Right ventricle myocardium superior (tissue), 1 donor: ENCODE measurements at places on chromosomes 5 and 9. TPM values are rescaled to one million over a fixed set of nuclear protein-coding genes. Genes with fewer than 3 reads are reported as not detected.

DNA sequence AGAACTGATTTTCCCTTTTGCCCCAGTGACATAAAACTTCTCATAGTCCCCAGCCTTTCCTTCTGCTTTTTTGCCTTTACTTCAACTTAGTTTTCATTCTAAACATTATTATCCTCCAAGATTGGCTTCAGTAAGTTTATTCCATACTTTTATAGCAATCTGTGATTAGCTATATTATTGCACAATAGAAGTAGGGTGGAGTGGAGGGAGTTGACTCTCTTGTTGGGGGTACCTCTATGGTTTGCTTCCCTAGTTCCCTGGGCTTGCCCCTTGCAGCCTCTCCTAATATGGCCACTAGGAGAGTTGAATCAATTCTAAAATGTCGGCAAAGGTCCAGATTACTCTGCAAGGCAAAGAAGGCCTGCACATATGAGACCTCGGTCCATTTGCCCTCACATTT lies 36.4 kb upstream of the TYRP1 start:
- no peak for DNase-seq

DNA sequence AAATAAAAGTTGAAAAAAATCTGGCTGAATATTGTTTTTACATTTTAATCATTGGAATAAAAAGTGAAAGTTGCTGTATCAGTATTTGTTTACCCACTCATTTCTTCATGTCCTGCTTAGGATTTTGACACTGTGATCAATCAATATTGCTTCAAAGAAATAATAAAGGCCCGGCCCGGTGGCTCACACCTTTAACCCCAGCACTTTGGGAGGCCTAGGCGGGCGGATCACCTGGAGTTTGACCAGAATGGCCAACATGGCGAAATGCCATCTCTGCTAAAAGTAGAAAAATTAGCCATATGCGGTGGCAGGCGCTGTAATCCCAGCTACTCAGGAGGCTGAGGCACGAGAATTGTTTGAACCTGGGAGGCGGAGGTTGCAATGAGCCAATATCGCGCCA lies 93.7 kb upstream of the CTNND2 start:
- DNase-seq = no peak

- no peak for DNase-seq
Measured at GRCh38 chr9:13388157-13388556, 108.7 kb upstream of the MPDZ start.

DNA sequence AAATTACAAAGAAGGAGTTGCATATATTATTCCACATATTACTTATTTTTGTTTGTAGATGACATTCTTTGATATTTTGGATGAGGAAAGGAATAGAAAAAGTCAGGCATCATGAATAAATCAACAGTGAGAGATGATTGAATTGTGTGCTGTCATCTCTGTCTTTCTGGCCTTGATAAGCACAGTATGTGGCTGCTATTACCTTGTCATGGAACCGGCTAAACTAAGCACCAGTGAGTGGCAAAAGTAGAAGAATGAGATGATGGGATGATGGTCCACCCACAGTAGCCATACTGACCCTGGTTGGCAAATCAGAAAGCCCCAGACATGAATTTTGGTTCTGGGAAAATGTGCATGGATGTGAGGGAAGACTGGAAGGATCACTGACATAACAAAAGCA lies 361.2 kb upstream of the DMAC1 start:
- DNase-seq = no peak

DNA sequence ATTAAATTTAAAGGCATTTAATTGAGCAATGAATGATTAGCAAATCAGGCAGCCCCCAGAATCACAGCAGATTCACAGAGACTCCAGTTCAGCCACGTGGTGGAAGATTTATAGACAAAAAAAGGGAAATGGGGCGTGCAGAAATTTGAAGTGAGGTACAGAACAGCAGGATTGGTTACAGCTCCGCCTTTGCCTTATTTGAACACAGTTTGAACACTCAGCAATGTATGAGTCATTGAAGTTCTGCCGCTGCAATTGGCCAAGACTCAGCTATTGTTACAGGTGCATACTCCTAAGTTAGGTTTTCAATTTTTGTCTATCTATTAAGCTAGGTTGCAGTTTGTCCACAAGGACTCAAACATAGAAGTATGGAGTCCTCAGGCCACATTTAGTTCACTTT lies 157.7 kb upstream of the SLC12A2 start:
- DNase-seq = no peak

GRCh38 chr9:127036437-127036836 lies 86.0 kb downstream of the ANGPTL2 start:
- DNase-seq = no peak

DNA sequence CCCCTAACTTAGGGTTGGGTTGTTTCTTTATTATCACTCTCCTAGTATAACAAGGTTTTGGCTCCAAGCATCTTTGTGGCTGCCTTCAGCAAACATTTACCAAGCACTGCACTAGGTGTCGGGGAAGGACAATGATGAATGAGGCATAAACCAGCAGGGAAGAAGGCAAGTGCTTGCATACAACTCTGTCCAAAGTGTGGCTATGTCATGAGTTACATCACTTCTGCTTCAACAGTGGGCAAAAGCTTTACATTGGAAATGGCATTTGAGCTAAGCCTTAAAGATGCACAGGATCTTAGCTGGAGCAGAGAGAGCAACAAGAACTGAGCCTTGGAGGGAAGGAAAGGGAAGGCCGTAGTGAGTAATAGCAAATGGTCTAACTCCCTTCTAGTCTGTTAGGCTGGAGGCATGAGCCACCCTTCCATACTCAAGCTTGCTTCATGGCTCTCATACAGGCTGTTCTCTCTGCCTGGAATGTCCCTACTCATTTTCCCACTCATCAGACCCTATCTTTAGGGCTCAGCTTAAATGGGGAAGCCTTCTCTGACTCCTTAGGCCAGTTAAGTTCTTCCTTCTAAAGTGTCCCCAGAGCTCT lies 121.8 kb downstream of the SEMA6A start:
- DNase-seq = no peak

DNA sequence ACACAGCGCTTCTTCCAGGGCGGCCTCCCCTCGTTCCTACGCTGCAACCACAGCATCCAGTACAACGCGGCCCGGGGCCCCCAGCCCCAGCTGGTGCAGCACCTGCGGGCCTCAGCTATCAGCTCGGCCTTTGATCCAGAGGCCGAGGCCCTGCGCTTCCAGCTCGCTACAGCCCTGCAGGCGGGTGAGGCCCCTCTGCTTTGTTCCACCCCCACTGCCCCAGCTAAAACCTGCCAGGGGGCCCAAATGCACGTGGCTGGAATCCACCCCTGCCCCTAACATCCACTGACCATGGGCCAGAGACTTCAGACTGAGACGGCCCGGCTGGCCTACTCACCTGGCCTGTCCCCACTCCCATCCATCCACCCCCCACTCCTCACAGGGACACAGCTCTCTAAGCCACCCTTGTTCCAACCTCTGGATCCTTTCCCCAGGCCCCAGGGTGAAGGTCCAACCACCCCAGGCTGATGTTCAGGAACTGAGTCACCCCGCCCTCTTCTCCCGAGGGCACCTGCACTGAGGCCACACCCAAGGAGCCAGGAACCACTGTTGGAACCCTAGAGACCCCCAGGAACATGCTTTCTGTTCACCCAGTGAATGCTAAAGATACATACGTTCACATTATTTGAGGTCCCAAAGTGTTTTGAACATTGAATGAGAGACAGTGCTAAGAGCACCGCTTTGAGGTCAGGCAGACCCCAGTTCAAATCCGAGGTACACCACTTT lies 18.9 kb upstream of the ASS1 start:
- no peak for DNase-seq

GRCh38 chr5:44821164-44821563 lies 12.4 kb downstream of the MRPS30 start:
- no peak for DNase-seq

DNA sequence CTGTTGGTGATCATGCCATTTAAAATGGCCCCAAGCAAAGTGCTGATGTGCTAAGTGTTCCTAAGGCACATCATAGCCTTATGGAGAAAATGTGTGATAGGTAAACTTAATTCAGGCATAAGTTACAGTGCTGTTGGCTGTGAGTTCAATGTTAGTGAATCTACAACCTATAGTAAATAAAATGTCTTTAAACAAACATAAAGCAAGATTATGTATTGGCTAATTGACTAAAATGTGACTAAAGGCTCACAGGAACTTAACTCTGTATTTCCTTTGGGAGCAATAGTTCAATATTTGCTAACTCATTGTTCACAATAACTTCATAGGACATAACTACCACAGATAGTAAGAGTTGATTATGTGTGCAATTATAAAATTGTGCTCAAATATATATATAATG lies 49.4 kb upstream of the LRRC19 start:
- DNase-seq = no peak

DNA sequence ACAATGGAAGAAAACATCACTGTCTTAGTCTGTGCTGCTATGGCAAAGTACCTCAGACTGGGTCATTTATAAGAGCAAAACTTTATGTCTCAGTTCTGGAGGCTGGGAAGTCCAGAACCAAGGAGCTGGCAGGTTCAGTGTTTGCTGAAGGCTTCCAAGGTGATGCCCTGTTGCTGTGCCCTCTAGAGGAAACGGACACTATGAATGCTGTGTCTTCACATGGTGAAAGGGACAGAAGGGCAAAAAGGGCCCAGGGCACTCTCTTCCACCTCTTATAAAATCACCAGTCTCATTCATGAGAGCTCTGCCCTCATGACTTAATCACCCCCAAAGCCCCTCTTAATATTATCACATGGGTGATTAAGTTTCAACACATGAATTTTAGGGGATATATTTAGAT lies 143.5 kb downstream of the FANCC start:
- DNase-seq = no peak

DNA sequence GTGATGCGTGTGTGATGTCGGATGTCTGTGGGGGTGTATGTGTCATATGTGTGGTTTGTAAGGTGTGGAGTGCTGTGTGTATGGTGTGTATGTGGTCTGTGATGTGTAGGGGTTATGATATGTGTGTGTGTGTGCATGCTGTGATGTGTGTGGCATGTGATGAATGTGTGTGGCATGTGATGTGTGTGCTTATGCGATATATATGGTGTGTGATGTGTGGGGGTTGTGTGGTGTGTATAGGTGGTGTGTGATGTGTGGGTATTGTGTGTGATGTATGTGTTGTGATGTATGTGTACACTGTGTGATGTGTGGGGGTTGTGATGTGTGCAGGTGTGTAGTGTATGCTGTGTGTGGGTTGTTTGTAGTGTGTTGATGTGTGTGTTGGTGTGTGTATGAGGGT lies 9.2 kb upstream of the CRB2 start:
- DNase-seq = no peak

ALDH1A1 gene
- total RNA-seq = 19.8 TPM

MARCHF3 gene
- 26.6 TPM for total RNA-seq
